ENCODE measurements at places on chromosomes 11 and 22.

DNA sequence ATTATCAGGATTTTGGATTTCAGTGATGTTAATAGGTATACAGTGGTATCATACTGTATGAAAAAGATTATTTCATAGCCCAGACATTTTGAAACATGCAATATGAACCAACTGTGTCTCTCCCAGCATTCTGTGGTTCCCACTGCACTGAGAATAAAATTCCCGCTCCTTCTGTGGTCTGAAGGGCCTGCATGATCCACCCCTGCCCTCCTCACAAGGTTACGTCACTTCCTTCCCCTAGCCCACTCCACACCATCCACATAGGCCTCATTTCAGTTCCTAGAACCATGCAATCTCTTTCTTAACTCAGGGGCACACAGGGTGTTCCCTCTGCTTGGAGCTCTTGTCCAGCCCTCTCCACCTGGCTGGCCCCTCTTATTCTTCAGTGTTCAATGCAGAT, 103.1 kb downstream of the TSPAN18 start:
- no peak for DNase-seq

GRCh38 chr22:30920407-30920806, 48.2 kb downstream of the MORC2 start:
- peak; percentile 70 for DNase-seq

DNA sequence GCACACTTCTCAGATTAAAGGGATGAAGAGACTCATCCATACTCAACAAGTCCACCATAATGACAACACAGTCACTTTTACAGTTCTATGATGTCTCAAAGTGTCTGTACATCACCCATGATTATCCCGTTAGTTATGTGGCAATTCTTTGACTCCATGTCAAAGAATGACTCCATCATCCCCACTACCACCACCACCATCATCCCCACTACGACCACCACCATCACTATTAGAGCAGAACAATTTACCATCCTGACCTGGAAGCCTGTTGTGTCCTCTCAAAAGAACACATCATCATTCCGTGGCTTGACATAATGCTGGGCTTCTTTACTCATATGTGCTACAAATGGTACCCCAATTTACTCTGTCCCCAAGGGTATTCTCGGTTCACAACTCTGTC, 13.7 kb downstream of the PRR5L start:
- no peak for DNase-seq

GRCh38 chr11:61776561-61777075, 15.8 kb downstream of the TMEM258 start:
- DNase-seq = peak; percentile 45

DNA sequence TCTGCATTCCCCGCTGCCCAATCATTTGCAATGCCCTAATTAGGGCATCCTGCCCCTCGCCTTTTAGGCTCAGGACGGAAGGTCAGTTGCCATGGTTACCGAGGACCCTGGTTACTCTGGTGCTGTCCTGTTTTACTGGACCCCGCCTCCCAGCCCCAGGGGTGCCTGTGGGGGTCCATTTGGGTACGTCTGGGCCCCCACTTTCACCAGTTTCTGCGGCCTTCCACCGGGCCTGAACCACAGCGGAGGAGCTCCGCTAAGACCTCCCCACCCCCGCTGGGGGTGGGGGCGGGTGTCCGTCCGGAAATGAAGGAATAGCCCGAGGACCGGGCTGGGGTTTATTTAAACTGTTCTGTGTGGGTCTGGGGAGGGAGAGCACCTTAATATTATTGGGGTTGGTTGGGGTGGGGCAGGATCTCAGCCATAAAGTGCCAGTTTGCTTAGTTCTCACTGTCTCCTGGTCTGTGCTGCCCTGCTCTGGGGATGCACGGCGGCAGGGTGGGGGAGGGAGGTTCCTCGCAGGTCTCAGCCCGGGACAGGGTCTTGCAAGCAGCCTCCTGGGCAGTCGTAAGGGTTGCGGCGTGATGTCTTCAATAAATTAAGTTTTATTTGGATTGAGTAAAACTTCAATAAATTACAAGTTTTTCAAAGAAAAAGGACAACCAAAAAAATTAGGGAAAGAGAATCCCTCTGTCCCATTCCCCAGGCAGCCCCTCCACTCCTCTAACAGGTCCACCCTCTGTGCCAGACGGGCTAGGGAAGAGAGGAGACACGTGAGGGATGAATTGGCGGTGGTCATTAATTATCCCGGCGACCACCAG, 5.3 kb downstream of the PHOX2A start:
- DNase-seq = no peak

DNA sequence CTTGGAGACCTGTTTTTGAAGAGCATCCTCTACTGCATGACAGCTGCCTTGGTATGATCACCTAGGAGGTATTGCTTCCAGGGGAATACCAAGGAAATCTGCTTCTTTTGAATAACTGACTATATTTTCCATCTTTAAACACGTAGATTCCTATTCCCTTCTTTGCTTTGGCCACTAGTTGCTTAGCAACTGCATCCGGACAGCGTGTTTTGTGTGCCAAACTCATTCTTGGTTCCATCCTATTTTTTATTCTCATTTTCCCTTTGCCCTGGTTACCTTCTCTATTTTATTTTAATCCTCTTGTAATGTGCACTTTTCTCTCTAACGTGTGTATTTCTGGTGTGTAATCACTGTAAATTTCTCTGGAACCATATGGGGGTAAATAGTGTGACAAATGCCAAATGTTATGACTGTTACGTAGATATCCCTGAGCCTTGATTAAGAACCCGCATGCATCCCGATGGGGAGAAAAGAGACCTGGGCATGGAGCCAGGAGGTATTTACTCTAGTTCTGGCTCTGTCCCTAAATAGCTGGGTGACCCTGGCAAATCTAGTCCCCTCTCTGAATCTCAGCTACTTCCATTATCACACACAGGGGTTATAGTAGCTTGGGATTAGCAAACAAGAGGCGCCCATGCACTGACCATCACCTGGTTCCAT, 241.7 kb downstream of the MIAT start:
- no peak for DNase-seq

DNA sequence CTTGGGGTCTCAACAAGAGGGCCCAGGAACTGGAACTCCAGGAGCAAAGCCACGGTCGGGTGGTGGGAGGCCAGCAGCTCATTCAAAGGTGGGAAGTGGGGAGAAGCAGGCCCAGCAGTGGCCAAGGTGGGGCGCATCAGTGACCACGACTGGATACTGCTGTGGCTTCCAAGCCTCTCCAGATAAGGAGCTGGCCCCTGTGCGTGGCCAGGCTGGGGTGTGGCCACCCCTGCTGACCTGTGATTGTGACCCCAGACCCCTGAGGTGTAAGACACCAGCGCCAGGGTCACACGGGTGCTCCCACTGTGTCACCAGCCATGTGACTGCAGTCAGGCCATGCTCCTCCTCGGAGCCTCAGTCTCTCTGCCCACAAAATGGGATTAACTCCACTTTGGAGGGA, 20.3 kb downstream of the A4GALT start:
- no peak for DNase-seq

DNA sequence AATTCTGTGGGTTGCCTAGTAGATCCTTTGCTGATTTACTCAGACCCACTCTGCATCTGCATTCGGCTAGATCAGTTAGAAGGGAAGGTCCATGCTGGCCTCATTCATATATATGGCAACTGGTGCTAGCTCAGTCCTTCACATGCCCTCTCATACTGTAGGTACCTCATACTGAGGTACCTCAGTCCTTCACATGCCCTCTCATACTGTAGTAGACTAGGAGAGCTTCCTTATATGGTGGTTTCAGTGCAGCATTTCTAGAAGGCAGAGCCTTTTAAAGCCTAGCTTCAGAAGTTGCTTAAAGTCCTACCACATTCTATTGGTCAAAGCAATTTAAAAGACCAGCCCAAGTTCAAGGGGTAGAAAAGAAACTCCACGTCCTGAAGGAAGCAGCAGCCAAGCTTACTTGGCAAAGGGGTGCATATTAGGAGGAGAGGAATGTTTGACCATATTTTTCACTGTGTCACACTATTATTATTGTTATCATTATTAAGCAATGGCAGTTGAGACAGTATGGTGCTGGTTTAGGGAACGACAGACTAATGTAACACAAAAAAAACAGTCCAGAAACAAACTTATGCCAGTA, 356.4 kb downstream of the DYNC2H1 start:
- DNase-seq = no peak

DNA sequence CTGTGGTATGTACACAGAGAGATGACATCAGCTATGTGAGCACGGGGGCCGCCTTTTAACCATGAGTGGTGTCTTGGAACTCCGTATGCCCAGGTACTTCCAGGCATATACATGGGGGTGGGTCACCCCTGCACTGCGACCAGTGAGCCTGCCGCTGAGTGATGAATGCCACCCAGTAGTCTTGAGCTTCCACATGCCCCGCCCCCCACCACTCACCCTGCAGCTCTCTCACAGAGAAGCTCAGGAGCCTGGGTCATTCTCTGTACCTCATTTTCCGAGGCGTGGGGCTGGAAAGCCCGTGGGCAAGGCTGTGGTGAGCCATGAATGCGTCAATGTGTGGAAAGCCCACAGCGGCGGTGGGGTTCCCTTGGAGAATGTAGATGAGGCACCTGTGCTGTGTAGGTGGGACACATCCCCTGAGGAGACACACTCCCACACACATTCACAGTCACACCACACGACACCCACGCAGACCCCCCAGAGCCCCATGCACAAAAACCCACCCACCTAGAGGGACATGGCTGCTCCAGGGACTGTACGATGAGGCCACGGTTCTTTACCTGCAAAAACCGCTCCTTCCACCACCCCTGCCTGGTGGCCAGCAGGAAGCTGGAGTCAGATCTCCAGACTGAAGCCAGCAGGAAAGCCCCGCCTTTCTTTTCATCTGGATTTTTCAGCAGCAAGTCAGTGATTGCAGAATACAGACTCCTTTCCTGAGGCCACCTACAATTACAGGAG, 67.6 kb downstream of the PIWIL3 start:
- DNase-seq = no peak

DNA sequence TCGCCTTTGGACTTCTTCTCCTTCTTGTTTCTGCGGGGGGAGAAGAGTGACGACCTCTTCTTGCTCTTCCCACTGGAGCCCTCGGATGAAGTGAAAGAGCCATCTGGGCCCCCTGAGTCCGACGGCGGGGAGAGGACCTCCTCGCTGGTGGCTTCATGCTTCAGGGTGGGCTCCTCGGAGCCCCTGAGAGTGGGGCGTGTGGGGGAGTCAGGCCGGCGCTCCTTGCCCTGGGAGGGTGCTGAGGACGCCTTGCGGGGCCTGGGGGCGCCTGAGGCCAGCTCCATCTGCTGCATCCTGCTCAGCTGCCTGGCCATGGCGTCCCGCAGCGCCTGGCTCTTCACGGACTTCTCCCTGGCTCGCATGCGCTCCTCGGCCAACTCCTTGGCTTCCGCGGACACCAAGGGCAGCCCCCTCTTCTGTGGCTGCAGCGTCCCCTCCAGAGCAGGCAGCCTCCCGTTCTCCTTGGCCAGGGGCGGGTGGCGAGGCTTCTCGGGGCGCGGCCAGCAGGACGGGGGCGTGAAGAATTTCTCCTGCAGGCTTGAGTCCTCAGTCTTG, 43.3 kb upstream of the BID start:
- no peak for DNase-seq

- DNase-seq = no peak
Measured at GRCh38 chr22:39236321-39237317, 8.2 kb downstream of the PDGFB start.

DNA sequence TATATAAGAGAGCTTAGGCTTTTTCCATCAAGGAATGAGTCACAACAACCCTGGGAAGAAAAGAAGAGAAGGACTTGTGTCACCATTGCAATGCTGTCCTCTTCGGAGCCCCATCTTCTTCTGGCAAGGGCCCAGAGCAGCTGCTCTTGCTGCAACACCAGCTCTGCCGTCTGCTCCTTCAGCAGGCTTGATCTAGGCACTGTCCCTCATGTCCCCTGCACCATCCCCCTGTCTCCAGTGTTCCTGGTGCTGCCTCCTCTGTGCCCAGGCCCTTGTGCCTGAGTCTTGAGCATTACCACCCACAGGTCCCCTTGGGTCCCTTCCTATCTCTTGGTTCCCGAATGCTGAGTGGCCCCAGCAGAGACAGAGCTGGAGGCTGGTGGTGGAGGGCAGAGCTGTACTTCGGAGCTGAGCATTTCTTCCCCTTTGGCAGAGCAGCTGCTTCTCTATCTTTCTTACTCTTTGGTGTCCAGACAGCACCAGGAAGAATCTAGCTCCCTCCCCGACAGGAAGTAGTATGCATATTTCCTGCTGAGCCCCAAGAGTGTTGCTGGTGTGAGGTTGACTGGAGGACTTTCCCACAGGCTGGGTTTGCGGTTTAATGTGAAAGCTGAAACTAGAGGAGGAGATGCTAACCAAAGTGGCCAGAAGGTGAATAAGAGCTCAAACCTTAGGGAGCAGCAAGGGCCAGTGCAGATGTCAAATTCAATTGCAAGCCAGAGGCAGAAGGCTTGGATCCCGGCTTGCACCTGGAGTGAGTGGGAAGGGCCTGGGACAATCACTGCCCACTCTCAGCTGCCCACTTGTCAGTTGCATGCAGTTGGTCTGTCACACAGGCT, 27.8 kb downstream of the WEE1 start:
- no peak for DNase-seq

- DNase-seq = no peak
Measured at GRCh38 chr11:69625476-69625875, 15.5 kb upstream of the CCND1 start.

DNA sequence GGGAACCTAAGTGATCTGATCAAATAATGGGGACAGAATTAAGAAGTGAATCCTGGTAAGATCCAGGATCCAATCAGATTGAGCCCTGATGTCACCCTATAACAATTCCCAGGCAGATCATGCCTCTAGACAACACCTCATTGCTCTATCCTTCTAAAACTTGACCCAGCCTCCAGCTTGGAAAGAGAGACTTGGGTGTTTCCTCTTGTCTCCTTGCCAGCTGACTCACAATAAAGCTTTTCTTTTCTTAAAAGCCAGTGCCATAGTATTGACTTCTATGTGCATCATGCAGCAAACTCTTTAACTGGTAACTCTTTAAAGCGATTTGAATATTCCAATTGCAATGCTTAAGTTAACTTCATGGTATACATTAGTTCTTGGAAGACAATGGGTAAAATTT, 109.6 kb upstream of the CHORDC1 start:
- no peak for DNase-seq

GRCh38 chr11:40602866-40603552, 856.4 kb downstream of the LRRC4C start:
- no peak for DNase-seq

DNA sequence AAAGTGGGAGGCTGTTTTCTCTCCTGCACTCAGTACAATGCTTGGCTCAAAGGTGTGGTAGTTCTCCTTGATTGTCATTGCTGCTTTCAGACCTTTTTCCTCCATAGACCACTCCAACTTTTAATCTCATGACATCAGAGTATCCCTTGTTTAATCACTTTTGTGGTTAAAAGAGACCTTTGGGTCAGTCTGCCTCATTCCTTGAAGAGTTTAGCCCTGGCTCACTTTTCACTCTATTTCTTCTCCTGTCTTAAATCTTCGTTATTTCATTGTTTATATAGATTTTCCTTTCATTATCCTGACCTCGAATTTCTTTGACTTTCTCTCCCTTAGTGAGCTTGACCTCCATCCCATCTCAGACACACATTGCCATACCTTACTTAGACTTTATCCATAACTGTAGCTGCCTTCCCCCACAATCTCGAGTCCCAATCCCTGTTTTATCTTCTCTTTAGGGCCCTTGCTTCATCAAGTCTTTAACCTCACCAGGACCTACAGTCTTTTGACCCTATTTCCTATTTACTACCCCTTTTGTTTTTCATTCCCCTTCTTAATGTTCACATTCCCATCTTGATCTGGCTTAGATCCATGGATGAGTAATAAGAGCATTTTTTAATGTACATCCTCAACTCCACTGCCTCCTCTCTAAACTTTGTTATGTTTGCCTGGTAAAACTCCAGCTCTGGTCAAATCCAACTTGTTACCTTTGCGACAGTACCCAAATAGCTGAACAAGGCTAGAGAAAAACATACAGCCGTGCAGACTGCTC, 9.5 kb downstream of the ATXN10 start:
- no peak for DNase-seq
